ENCODE measurements at places on chromosomes 3 and 15.

GRCh38 chr15:38864827-38865581 lies 300.4 kb upstream of the RASGRP1 start:
- DNase-seq: no peak

DNA sequence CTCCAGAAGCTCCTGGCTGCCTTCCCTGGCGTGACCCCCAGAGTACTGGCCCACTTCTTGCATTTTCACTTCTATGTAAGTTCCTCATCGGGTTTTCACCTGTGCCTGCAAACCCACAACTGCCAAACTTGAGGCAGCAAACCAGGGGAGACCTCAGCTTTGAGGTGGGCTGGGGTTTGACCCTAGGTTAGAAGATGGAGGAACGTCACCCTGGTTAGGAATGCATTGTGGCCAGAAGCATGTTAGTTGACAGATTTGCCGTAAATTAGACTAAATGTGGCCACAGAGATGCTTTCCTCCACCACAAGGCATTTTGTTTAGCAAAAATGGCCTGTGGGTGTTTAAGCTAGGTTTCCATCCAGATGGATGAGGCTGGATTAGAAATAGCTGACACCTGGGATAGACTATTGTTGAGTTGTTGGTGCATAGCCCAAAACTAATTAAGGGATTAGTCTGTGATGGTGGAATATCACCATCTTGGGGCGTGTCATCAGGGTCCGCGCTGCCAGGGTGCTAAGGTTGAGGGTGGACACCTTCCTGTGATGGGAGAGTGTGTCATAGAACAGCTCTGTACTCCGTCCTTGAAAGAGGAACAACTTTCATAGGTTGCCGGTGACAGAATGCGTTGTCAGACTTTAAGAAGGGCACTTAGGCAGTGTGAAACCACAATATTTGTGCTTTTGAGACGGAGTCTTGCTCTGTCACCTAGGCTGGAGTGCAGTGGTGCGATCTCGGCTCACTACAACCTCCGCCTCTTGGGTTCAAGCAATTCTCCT lies 3.6 kb downstream of the NISCH start:
- DNase-seq: no peak

GRCh38 chr15:78453447-78453846 lies 15.4 kb downstream of the IREB2 start:
- no peak for DNase-seq

DNA sequence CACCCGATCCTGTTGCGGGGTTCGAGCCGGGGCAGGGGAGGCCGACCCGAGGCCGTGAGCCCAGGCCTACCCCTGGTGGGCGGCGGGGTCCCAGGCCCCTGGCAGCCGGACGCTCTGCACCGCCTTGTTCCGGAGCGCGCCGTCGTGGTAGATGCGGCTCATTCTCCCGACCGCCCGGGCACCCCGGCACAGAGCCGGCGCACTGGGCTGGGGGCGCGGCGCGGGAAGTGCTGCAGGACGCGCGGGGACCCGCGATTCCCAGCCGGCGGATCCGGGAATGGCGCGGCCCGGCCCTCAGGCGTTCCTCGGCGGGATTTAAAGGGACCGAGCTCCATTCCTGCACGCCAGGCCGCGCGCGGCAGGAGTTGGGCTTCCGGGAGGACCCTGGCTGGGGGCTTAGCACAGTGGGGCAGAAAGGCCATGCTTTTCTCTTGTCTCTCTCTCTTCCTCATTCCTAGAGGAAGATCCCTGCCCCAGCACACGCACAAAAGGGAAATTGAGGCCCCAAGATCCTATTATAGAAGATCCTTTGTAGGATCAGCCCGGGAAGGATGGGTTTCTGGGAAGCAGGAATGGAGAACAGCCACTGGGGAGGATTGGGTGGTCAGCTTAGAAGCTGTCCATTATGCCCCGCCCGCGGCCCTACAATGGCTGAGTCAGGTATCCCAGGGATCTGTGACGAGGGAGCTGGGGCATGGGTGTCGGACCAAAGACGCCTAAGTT lies at the start of gene ARPIN:
ARPIN (minus strand) TSS at position 279 of the 723 bp plus-strand sequence; CDS start at position 162, 117 bp downstream.
- no peak for DNase-seq

DNA sequence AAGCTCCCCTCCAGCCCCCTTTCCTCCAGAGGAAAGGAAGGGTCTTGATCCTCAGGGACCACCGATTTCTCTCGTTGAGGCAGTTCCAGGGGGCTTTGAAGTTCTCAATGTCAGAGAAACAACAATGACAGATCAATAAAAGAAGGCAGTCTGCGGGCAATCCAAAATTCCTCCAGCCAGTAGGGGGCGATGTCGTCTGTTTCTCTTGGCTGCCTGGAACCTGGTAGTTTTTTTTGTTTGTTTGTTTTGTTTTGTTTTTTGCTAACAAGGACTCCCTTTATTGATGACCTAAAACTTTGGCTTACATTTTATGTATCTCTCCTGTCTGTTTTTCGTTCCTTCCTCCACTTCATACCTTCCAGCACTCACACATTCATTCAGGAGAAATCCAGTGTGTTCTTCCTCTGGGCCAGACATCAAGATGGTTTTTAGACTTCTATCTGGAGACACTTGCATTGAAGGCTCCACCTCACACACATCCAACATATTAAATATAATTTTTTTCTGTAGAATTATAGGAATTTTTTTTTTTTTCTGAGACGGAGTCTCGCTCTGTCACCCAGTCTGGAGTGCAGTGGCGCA lies 276.6 kb downstream of the RPLP1 start:
- peak; percentile 83 for DNase-seq

DNA sequence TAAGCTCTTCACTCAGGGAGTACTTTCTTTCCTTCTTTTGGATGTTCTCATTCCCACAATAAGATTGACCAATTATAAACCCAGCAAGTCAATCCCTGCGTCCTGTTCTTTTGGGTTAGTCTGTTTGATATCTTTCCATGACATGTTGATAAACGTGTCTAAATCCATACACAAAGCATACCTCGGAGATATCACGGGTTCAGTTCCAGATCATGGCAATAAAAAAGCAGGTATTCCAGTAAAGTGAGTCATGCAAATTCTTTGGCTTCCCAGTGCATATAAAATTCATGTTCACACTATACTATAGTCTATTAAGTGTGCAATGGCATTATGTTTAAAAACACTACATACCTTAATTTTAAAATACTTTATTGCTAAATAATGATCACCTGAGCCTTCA lies 667.7 kb downstream of the MAGI1 start:
- DNase-seq: no peak

All from stimulated activated CD8-positive, alpha-beta memory T cell treated with anti-CD3 and anti-CD28 coated beads, Interleukin-4, amount 100 ng/mL, for 4 hours (primary cell).